Umbilical cord (tissue), 2 donors: ENCODE measurements at places on chromosomes 16 and 17.

DNA sequence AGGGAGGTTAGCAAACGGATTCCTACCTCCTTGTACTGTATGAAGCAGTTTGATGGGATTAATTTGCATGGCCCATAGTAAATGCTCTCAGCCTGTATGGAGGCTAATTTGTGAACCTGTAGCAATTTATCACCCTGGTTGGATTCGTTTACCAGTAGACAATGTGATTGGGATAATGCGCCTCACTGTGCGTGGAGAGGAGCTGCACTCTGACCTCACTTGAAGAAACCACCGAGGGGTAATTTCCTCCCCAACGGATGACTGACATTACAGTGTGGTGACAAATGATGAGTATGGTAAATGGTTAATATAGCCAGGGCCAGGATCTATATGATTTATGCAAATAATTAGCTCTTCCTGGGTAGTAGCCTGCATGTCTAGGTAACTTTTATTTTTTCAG lies 479.1 kb upstream of the RBFOX1 start:
- DNase-seq, result no peak

GRCh38 chr17:59941131-59941530 lies 23.4 kb downstream of the RNFT1 start:
- no peak for DNase-seq

DNA sequence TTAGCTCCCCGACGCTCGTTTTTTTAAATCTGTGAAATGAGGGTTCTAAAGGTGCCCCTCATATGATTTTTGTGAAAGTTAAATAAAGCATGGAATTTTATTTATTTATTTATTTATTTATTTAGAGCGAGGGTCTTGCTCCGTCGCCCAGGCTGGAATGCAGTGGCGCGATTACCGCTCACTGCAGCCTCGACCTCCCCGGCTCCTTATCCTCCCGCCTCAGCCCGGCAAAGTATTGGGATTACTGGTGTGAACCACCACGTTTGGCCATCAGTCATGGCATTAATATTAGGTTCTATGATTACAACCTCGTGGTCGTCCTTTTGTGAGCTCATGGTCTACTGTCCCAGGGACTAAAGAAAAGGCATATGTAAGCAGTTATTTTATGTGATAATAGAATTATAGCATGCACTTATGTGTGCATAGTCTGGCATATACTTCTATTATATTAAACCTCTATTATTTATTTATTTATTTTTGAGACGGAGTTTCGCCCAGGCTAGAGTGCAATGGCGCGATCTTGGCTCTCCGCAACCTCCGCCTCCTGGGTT lies 557 bp upstream of the LUC7L start:
- no peak for DNase-seq

DNA sequence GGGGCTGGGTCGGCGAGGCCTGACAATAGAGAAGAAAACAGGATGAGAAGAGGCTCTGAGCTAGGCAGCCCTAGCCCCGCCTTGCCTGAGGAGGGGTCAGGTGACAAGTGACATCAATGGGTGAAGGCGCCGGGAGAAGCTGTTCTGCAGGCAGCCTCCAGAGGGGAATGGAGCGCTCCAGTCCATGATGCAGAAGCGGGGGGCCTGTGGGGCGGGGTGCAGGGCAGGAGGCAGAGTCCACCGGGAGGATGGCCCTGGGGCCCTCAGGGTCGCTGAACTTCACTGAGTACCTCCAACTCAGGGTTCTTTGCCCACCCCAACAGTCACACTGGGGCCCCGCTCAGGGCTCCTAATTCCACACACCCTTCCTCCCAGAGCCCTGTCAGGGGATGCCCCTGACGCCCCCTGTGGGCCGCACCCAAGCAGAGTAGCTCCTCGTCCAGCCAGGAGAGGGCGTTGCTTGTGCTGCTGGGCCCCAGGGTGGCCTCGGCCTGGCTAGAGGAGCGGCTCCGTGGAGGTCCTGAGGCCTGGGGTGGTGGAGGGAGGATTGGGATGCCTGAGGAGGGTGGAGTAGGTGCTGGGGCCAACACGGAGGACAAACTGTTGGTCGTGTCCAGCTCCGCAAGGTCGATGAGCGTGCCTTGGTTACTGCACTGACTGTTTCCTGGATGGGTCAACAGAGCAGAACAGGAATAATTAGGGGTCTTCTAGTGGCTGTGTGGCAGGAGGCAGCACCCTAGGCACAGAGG lies 20.8 kb downstream of the GGA3 start:
- no peak for DNase-seq

GRCh38 chr17:82242977-82243647 lies 14.3 kb downstream of the SLC16A3 start:
- peak; percentile 89 for DNase-seq

- DNase-seq, result no peak
Measured at GRCh38 chr17:5976251-5976650, 93.9 kb upstream of the WSCD1 start.

- no peak for DNase-seq
Measured at GRCh38 chr17:77894126-77894956, 64.2 kb upstream of the TNRC6C start.

GRCh38 chr16:28040039-28040438 lies 23.5 kb downstream of the GSG1L start:
- no peak for DNase-seq

DNA sequence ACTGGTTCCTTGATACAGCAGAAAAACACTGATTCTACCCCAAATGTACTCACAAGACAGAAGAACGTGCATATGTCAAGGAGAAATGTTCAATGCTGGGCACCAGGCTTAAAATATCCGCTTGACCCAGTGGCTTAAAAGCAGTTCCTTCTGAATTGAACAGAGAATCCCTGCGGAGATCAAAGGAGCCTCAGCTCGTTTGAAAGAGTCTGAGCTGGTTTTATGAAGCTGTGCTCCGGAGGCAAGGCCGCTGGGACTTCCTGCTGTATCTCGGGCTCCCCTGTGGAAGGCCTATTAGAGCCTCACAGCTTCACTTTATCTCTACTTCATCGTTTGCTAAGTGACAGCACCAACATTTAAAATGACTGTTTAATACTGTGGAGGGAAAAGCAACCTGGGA lies 2.2 kb downstream of the LMF1 start:
- peak; percentile 51 for DNase-seq

DNA sequence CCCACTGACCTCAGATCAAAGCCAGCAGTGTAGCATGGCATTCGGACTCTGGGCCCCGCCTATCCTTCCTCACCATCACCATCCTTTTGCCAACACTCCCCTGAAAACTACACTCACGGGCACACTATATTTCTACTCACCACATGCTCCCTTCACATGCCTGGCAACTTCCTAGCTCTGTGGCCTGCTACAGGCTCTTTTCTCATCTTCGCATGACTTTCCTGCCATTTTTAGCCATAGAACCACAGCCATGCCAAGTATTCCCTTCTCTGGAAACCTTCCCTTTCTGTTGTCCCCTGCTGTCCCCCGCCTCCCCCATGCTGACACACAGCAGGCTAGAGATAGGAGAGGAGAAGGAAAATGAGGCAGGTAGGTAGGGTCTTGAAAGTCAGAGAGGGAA lies 45.5 kb upstream of the MMP2 start:
- no peak for DNase-seq

DNA sequence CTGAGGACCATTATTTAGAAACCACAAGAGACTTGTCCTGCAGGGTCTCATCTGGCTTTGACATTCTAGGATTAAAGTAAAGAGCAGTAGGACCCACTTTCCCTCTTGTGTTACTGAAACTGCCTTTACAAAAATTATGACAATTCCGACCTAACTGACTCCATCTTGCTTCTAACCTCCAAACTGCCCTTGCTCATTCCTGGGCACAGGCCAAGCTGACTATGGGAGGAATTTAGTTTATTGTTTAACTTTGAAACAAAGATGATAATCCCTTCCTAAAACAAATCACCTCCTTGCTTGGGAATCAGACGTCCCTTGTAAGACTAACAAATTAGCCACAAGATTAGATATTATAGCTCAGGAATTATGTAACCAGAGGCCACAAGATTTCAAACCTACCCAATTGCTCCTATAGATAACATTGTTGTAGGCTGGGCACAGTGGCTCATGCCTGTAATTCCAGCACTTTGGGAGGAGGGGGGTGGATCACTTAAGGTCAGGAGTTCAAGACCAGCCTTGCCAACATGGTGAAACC lies 87.0 kb upstream of the FBXO47 start:
- DNase-seq, result no peak

GRCh38 chr16:9055661-9056060 lies 35.8 kb upstream of the HAPSTR1 start:
- no peak for DNase-seq

- DNase-seq, result no peak
Measured at GRCh38 chr17:77618173-77618572, 340.3 kb upstream of the TNRC6C start.

GRCh38 chr17:62827746-62828485 lies 19.8 kb upstream of the MARCHF10 start:
- peak; percentile 79 for DNase-seq

DNA sequence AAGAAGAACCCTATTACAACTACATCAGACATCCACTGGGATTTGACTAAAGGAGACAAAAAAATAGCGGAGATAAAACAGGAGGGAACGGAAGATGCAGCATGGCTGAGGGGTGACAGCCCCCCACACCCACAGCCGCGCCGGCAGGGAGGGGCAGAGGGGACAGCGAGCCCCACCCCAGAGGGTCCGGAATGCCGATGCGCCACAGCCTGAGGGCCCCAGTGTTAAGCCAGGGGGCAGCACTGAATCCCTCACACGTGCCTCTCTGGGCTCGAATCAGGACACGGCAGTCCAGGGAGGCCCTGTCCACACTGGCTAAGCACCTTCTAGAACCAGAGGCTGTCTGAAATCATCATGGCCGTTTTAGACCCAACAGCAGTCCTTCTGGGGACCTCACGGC lies 18.8 kb downstream of the MAP1LC3B start:
- no peak for DNase-seq

DNA sequence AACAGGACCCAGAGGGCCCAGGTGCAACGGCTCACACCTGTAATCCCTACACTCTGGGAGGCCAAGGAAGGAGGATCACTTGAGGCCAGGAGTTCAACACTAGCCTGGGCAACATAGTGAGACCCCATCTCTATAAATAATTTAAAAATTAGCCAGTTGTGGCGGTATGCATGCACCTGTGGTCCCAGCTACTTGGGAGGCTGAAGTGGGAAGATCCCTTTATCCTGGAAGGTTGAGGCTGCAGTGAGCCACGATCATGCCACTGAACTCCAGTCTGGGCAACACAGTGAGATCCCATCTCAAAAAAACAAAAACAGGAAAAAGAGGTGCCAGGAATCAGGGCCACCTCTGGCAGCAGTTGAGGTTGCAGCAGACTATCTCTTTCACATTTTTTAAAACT lies 85.7 kb upstream of the NUDT7 start:
- DNase-seq, result no peak

GRCh38 chr17:55729484-55729883 lies 6.8 kb upstream of the TMEM100 start:
- no peak for DNase-seq

- DNase-seq, result no peak
Measured at GRCh38 chr16:87713451-87714229, 52.1 kb downstream of the KLHDC4 start.

DNA sequence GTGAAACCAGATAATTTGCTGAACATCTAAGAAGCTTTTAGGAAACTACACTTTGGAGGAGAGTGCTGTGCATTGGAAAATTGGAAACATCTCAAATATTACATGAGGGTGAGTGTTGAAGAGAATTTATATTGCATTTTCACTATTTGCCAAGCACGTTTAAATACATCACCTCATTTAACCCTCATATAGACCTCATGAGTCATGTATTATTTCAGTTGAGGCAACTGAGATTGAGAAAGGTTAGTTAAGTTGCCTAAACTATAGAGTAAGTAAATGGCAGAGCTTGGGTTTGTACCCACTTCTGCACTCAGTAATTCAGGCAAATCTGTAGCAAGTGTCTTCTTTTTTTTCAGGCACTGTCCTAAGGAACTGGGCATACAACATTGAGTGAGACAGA lies 3.7 kb upstream of the NLK start:
- DNase-seq, result no peak

DNA sequence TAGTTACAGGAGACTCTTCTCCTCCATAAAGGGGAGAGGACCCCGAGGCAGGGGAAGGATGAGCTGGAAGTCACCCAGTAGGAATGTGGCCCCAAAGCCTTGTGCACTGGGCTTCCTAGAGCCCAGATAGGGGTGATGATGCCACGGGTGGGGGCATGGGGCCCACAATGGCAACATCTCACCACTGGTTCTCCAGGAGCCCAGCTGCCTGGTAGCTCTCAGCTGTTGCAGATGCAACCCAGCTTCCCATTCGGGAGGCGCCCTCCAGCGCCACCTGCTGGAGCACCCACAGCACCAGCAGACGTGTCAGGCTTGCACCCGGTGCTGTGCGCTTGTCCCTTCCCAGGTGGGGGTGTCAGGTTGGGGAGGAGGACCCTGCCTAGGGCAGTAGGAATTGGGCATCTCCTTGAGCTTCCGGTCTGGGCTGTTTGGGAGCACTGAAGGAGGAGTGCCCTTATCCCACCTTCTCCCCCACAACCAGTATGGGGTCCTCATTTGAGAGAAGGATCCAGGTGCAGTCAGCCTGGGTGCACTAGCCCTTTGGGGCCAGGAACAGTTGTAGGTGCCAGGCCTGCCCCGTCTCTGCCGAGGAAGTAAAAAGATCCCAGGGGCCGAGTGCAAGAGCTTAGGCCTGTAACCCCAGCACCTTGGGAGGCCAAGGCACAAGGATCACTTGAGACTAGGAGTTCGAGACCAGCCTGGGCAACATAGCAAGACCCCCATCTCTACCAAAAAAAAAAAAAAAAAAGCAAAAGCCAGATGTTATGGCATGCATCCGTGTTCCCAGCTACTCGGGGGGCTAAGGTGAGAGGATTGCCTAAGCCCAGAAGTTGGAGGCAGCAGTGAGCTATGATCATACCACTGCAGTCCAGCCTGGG lies 14.4 kb downstream of the CDIPT start:
- peak; percentile 42 for DNase-seq

- no peak for DNase-seq
Measured at GRCh38 chr16:65908568-65908967, 457.9 kb upstream of the CDH5 start.

- peak; percentile 92 for DNase-seq
Measured at GRCh38 chr17:39636927-39637736, at the start of gene STARD3. Gene STARD3, plus strand, starts transcription at chr17:39637144. Its CDS starts 16,388 bp downstream, at chr17:39653532.

- DNase-seq, result peak; percentile 88
Measured at GRCh38 chr17:61065263-61065773, 334.3 kb upstream of the TBX2 start.

DNA sequence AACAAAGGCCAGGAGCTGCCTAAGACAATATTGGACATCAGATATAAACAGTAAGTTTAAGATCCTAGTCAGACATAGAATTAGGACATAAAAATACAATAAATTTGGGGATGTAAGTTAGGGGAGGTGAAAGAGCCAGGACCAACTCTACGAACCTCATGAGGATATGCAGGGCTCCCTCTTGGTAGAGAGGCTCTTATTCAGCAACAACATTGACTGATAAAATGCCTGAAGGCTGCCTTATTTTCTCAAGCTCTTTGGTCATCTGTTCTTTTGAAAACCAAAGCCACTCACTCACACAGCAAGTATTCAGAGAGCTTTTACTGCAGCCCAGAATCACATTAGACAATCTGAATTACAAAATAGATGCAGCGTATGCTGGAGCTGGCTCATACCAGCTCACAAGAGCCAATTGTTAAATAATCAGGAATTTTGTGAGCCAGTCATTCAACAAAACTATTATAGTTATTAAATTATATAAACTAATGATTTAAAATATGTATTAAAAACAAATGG lies 108.6 kb upstream of the CLEC3A start:
- DNase-seq, result peak; percentile 73
